ENCODE measurements at places on chromosomes 11 and 22. TPM values are rescaled to one million over a fixed set of nuclear protein-coding genes. Genes with fewer than 3 reads are reported as not detected.

- DNase-seq: no peak
- H3K27ac ChIP-seq: no peak overlapping the region
- H3K4me1 ChIP-seq: peaks cover 13% of the 10 kb centered on the region
- H3K4me3 ChIP-seq: peak overlapping the region; percentile 21
- no peaks in the 10 kb centered on the region for H3K36me3 ChIP-seq
- H3K27me3 ChIP-seq: peaks cover 11% of the 10 kb centered on the region
These were observed 1.7 kb downstream of the MN1 start for GRCh38 chr22:27799827-27800249.

Gene GDPD4
- not detected for polyA plus RNA-seq

- H3K36me3 ChIP-seq: peaks cover 19% of the 10 kb centered on the region
- no peaks in the 10 kb centered on the region for H3K27me3 ChIP-seq
- H3K27ac ChIP-seq: peak overlapping the region; percentile 99
- DNase-seq: peak; percentile 43
- peak overlapping the region; percentile 97 for H3K4me3 ChIP-seq
These were observed 2.7 kb downstream of the RBM14 start for GRCh38 chr11:66619080-66619554.

Gene FGF4
- not detected for polyA plus RNA-seq

GRCh38 chr22:44828193-44828592 lies 75.8 kb downstream of the ARHGAP8 start:
- no peak for DNase-seq
- H3K36me3 ChIP-seq: peaks cover 20% of the 10 kb centered on the region
- no peak overlapping the region for H3K4me3 ChIP-seq

- H3K36me3 ChIP-seq: peaks cover 4% of the 10 kb centered on the region
- no peak overlapping the region for H3K27ac ChIP-seq
- no peak overlapping the region for H3K4me3 ChIP-seq
These were observed 99.8 kb downstream of the FBXO7 start for GRCh38 chr22:32574411-32574810.

- no peak overlapping the region for H3K27ac ChIP-seq
- peaks cover 21% of the 10 kb centered on the region for H3K36me3 ChIP-seq
- no peaks in the 10 kb centered on the region for H3K4me1 ChIP-seq
- H3K27me3 ChIP-seq: peaks cover 41% of the 10 kb centered on the region
- H3K4me3 ChIP-seq: no peak overlapping the region
These were observed 60.6 kb upstream of the HSD17B12 start for GRCh38 chr11:43619863-43620505.

DNA sequence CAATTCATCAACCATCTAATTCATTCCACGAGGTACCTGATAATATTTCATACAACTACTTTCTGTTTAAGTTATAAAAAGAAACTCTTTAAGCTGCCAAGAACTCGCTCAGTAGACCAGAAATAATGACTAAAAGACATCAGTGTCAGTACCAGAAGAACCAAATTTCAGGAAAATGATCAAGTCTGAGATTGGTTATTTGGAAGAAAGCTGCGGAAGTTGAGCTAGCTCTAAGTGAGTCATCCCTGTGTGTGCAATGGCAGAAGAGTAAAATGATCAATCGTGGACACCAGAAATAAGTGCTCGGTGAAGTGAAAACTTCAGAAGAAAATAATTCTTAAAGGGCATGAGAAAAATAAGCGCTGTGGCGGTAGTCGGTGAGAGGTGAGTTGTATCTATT lies 933.2 kb upstream of the CHORDC1 start:
- H3K36me3 ChIP-seq: no peaks in the 10 kb centered on the region
- no peaks in the 10 kb centered on the region for H3K27me3 ChIP-seq
- no peak overlapping the region for H3K4me3 ChIP-seq
- no peaks in the 10 kb centered on the region for H3K4me1 ChIP-seq
- no peak overlapping the region for H3K27ac ChIP-seq

Gene HTR3B
- not detected for polyA plus RNA-seq

GRCh38 chr22:49866646-49867045 lies 13.0 kb downstream of the ZBED4 start:
- H3K36me3 ChIP-seq: peaks cover 34% of the 10 kb centered on the region
- H3K27ac ChIP-seq: no peak overlapping the region
- H3K4me1 ChIP-seq: peaks cover 19% of the 10 kb centered on the region
- H3K27me3 ChIP-seq: no peaks in the 10 kb centered on the region

Gene TST
- not detected for polyA plus RNA-seq

Gene SEPTIN3
- not detected for polyA plus RNA-seq

DNA sequence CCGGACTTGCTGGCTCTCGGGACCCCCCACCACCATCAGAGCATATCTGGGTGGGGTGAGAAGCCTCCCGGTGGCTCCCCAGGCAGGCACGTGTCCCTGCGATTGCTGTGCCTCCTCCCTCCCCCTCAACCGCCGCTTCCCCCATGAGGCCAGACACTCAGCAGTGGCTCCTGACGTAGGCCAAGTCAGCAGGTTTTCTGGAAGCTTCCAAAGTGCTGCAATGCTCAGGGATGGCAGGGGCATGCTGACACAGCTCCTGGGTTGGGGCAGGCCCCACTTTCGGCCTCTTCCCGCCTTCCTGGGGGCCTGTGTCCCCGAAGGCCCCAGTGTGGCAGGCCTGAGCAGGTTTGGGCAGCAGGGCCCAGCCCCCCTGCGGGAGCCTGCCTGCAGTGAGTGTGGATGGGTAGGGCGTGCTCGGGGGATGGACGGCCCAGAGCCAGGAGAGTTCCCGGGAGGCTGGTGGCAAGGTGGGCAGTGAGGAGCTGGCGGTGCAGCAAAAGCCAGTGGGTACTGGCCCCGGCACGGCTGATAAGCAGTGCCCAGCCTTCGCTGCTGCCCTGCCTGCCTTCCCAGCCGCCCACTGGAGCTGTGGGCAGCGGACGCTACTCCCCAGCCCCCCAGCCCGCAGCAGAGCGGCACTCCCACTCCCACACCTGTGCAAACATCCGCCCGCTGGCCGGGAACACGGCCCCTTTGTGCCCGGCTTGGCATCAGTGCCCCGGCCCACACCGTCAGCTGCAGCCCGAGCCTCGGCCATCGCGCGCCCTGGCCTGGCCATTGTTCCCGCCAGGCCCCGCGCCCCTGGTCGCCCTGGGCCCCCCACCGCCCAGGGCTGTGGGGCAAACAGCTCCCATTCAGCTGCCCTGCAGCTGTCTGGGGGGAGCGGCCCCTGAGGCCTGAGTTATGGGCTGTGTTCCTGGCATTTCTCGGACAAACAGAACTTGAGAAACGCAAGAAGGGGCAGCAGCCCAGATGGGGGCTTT lies 125.0 kb downstream of the KCNQ1OT1 start:
- no peak overlapping the region for H3K4me3 ChIP-seq
- H3K4me1 ChIP-seq: peaks cover 5% of the 10 kb centered on the region
- H3K27ac ChIP-seq: no peak overlapping the region
- no peak for DNase-seq
- no peaks in the 10 kb centered on the region for H3K36me3 ChIP-seq
- H3K27me3 ChIP-seq: no peaks in the 10 kb centered on the region

Gene PRR33
- 0.08 TPM for polyA plus RNA-seq

GRCh38 chr11:61473370-61474012 lies 35.1 kb upstream of the LRRC10B start:
- peaks cover 15% of the 10 kb centered on the region for H3K36me3 ChIP-seq
- H3K4me3 ChIP-seq: no peak overlapping the region
- peaks cover 4% of the 10 kb centered on the region for H3K4me1 ChIP-seq
- H3K27me3 ChIP-seq: no peaks in the 10 kb centered on the region
- H3K27ac ChIP-seq: no peak overlapping the region

DNA sequence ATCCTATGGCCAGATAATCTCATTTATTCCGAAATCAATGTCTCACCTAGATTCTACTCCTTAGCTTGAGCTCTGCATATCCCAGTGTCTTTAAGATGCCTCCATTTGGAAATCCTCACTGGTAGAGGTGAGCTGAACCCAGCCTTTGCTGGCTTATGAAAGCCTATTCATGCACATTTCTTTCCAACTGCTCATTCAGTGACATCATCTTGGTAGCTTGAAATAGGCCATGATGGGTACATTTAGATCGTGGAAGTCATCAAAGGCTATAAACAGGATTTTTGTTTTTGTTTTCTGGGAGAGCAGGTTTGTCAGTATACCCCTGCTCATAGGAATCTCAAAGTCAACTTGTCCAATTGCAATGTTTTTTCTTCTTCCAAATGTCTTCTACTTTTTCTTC lies 6.0 kb downstream of the NXPE1 start:
- no peaks in the 10 kb centered on the region for H3K4me1 ChIP-seq
- H3K27ac ChIP-seq: no peak overlapping the region
- H3K27me3 ChIP-seq: no peaks in the 10 kb centered on the region
- no peak overlapping the region for H3K4me3 ChIP-seq
- no peak for DNase-seq
- no peaks in the 10 kb centered on the region for H3K36me3 ChIP-seq

- no peak for DNase-seq
- H3K4me1 ChIP-seq: no peaks in the 10 kb centered on the region
- H3K4me3 ChIP-seq: no peak overlapping the region
- no peak overlapping the region for H3K27ac ChIP-seq
- H3K36me3 ChIP-seq: no peaks in the 10 kb centered on the region
These were observed 499.4 kb downstream of the FAM181B start for GRCh38 chr11:82234256-82234655.
